Left renal cortex interstitium (tissue), 4 donors: ENCODE measurements at places on chromosomes 6 and 20. TPM values are rescaled to one million over a fixed set of nuclear protein-coding genes. Genes with fewer than 3 reads are reported as not detected.

Gene ASF1A
- 36.5 TPM for polyA plus RNA-seq

Gene EYA2
- polyA plus RNA-seq = 1.8 TPM

Gene EFCAB8
- polyA plus RNA-seq = 0.08 TPM

Gene HSPA1L
- 3.6 TPM for polyA plus RNA-seq

Gene HINT3
- 31.8 TPM for polyA plus RNA-seq

Gene TNF
- not detected for polyA plus RNA-seq
